Stimulated activated naive CD4-positive, alpha-beta T cell treated with Interleukin-2 at 50 U/mL for 16 hours (primary cell): ENCODE measurements at places on chromosomes 7 and 10.

DNA sequence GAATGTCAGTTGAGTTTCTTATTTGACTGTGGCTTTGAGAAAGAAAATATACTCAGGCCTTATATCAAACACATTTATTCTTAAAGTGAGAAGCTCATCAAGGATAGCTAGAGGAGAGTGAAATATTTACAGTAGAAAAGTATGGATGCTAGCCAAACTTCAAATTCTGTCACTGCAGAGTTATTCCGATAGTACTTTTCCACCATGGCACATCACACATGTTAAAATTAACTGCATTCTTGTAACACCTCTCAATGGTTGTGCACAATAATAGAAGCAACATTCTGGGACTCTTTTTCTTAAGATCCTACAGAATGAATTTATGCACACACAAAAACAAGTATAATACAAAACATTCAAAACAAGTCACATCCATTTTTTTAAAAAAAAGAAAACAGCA lies 4.5 kb downstream of the PPP1R3C start:
- DNase-seq, result no peak

DNA sequence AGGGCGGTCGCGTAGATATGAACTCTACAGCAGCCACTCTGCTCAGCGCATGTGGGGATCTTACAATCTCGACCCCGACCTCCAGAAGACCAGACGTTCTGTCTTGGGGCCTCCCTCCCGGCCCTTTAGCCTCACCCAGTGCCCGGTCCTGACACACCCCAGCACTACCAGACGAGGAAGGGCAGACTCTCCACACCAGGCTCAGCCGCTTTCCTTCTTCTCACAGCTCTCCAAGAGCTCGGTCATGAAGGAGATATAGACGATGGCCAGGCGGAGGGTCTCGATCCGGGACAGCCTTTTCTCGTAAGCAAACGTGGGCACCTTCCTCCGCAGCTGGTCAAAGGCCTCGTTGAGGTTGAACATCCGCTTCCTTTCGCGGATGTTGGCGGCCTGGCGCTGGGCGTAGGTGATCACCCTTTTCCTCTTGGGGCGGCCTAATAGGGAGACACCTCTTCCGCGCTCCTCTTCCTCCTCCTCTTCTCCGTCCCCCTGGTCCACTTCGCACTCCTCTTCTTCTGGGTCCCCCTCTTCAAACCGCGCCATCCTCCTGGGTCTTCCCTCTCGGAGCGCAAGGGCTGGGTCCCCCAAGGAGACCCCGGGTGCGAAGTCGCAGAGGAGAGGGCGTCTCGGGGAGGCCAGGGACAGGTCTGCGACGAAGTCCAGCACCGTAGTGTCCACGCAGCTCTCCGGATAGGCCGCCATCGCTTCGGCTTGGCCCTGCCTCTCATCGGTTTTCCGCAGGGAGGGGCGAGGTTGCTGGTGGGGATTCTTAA lies at the start of gene FERD3L:
FERD3L (minus strand) TSS at position 761 of the 773 bp plus-strand sequence; CDS start at position 702, 59 bp downstream.
- no peak for DNase-seq

- DNase-seq, result no peak
These were observed 1.1 kb upstream of the MNX1 start for GRCh38 chr7:157011333-157012112.

DNA sequence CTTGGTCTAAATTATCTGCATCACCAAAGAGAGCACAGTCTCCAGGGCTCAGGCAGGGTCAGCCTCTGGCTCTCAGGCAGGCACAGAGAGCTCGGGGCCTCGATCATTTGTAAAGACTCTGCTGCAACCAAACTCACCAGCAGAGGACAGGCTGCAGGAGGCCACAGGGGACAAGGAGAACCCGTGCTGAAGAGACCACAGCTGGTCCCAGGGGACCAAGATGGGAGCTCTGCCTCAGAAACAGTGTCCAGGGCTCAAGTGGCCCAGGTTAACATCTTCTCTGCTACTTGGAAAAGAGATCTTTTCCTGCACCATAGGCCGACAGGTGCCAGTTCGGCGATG lies 543.2 kb downstream of the PTPRN2 start:
- no peak for DNase-seq

GRCh38 chr7:155594163-155594732 lies 47.9 kb upstream of the CNPY1 start:
- DNase-seq, result no peak

DNA sequence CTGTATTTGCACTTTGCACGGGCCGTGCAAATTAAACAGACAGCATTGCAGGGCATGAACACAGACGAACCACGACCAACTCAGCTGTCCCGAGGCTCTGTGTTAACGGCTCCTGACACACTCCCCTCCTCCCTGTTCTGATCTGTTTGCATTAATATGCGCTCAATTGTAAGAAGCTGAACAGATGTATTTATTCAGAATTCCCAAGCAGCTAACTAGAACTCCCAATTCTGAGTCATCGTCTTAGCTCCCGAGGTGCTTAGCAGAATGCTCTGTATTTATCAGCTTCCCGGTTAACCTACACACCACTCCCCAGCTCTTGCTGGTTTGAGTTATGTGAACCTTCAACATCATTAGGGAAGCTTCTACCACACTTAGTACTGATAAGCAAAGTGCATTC lies 286.4 kb downstream of the PTPRN2 start:
- no peak for DNase-seq

- no peak for DNase-seq
These were observed 160.3 kb upstream of the LYZL2 start for GRCh38 chr10:30789806-30790205.

GRCh38 chr7:55023841-55024505 lies 5.2 kb downstream of the EGFR start:
- DNase-seq, result no peak

GRCh38 chr10:61895898-61896600 lies 5.5 kb upstream of the ARID5B start:
- no peak for DNase-seq

- no peak for DNase-seq
These were observed 27.9 kb upstream of the PLXNA4 start for GRCh38 chr7:132604121-132604520.

DNA sequence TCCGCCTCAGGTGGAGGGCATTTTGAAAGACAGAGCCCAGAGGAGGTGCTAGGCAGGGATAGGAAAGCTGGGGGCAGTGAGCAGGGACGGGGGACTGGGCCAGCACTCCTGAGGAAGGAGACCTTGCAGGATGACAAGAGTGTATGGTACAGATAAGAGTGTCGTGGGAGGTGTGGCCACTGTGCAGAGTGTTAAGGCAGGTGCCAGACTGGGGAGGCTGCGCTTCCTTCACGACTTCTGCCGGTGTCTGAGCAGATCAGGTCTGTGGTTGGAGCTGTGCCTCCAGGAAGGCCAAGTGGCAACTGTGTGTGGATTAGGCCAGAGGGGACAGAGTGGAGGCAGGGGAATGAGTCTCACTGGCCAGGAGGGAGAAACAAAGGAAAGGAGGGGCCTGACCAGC lies 161.7 kb downstream of the HIBADH start:
- DNase-seq, result no peak

DNA sequence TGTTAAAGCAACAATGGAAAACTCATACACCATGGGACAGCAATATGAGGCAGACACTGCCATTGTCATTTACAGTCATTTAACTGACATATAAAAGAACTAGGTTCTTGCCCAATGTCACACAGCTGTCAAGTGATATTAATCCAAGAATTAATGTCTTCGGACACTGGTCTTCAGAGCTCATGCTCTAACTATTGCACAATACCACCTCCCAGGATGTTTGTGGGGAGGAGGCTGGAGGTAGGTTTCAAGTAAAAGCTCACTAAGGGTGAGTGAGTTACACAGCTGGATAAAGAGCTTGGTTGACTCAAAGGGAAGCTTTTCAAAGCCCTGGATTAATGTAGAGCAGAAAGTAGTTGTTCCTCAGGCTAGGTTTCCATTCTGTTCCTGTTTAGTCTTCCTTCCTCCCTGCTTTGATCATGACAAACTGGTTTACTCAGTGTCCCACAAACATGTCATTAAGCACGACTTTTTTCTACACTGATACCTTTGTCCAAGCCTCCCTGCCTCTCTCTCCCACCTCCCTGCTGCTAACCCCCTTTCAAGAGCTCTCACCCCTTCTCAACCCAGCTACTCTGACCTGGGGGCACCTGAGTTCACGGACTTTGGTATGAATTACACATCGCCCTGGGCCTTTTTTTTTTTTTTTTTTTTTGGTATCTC lies 987 bp upstream of the EXOC6 start:
- DNase-seq, result no peak

GRCh38 chr10:80461208-80462183 lies 7.4 kb downstream of the TSPAN14 start:
- DNase-seq, result no peak

DNA sequence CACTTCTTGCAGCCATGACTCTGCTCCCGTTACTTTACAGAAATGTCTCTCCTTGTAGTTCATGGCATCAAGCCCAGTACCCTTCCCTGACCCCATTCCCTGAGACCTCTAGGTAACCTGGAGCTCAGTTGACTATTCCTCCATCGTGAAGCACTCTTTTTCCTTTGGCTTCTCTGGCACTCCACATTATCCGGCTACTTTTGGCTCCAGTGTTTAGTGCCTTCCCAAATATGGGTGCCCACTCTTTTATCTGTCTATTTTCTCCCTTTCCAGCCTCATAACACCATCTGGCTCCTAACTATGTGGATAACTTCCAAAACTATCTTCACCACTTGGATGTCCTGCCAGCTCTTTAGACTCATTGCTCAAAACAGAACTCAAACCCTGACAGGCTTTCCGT lies 744.7 kb upstream of the GALNT17 start:
- no peak for DNase-seq

DNA sequence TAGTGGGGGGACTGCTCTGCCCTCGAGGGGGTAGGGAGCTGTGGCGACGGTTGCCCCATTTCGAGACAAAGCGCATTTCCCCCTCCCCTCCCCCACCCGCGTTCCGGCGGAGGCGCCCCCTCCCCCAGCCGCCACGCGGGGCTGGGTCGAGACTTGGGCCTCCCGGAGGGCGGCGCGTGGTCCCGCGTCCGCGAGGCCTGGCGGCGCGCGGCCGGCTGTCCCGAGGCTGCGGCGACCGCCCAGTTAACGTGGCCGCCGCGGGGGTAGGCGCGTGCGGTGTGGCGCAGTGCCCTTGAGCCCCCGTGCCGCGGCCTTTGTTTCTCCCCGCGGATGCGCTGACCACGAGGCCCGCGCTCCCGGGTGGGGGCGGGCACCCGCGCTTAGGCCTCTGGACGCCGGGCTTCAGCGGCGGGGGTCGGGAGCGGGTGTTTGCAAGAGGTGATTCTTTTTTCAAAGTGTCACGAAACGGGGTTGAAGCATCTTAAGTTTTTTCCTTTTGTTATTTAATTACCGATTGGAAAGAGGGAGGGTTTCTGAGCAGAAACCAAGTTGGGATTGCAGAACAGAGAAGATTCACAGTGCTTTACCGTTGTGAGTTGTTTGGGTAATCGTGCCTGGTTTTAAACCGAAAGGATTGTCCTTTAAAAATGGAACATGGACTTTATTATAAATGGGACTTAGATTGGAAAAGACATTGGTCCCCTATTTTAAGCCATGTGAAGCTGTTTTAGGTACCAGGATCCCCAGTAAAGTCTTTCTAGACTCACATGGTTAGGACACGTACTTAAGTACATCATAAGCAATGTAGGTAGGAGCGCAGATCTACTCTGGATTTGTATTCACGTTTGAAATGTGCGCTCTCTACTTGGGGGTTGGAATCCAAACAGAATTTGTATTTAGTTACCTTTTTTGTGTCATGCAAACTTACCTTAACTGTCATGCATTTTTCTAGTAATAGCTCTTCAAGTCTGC lies 760 bp downstream of the CBX3 start:
- peak; percentile 52 for DNase-seq

GRCh38 chr7:106560482-106560881 lies 100.5 kb downstream of the CCDC71L start:
- no peak for DNase-seq

GRCh38 chr7:103637726-103638125 lies 191.7 kb upstream of the SLC26A5 start:
- no peak for DNase-seq

DNA sequence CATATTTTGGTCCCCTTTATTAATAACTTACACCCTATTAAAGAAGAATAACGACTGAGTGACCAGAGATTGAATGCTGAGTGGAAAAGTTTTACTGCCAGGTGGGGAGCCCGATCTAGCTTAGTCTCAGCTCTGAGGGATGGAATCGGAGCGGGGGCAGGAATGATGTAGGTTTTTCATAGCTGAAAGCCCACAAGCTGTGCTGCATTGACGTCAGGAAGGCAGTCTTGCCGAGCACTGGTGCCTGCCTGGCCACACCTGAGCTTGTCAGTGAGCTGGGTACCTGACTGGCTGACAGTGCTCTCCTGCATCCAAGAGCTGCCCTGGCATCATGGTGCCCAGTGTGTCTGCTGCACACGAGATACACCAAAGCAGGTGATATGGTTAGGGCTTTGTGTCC lies 34.8 kb downstream of the GRK5 start:
- no peak for DNase-seq

GRCh38 chr7:135210888-135211178 lies 493 bp downstream of the WDR91 start:
- DNase-seq, result peak; percentile 40

- DNase-seq, result no peak
These were observed 40.9 kb downstream of the TCERG1L start for GRCh38 chr10:131270461-131271190.

DNA sequence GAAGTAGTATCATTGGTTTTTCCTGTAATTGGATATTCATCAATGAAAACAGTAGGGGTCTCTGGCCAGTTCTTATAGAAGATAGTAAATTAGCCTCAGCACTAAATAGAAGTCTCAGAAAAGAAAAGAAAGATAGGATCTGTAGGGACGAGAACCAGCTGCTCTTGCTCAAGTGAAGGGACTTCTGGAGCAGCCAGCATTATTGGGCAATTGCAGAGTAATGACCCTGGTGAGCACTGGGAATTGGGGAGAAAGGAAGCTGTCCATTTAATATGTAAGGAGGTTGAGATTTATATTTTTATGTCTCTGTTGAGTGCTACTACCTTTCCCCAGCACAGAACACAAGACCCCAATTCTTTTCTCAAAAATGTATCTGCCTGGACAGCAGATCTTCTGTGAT lies 61.2 kb upstream of the WNT16 start:
- DNase-seq, result no peak

DNA sequence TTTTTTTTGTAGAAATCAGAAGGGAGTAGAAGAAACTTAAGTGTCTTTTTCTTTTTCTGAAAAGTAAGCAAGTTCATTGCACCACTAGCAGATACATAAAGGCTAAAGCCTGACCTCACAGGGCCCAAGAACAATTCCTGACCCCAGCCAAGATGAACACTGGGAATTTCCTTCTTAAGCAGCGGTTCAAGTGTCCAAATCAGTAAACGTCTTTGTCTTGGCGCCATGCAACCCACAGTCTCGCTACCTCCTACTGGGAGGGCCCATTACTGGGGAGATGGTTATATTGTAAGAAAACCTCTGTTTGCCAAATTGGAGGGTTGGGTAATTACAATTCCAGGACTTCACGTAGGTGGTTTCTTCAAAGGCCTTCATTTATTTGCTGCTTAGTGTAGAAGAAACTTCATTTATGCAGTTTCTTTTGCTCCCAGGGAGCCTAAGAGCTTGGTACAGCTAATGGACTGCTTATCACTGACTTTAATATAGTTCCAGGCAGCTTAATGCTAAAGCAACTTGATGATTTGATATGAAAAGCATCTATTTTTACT lies 58.3 kb upstream of the ADRB1 start:
- no peak for DNase-seq

GRCh38 chr7:96287132-96287531 lies 34.8 kb downstream of the SLC25A13 start:
- DNase-seq, result no peak

GRCh38 chr7:98795741-98796493 lies 73.9 kb downstream of the TMEM130 start:
- no peak for DNase-seq
